Esophagus muscularis mucosa (tissue), 4 donors: ENCODE measurements at places on chromosomes 16 and 17.

GRCh38 chr17:17034026-17034425 is 8.2 kb upstream of the MPRIP start:
- no peak for DNase-seq

DNA sequence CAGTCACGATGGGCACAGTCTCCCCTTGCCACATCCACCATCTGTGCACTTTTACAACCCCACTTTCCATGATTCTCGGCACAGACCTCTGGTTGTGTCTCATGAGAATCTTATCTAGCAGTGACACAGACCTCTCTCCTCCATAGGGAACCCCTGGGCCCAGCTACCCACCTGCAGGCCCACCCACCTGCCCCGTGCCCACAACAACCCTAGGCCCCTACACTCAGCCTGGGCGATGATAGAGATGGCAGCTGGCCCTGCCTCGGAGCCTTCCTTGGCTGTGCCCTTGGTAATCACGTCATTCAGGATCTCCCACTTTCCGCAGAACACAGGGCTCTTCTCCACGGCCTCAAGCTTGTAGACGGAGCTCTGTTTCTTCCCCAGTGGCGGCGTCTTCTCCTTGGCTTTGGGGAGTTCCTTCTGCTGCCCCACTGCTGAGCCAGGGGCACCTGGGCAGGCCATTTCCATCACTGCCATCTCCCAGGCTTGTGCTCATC is 26.5 kb downstream of the MAP3K14 start:
- DNase-seq: no peak

- no peak for DNase-seq
Measured at GRCh38 chr16:5056352-5056751, 9.4 kb downstream of the C16orf89 start.

- no peak for DNase-seq
Measured at GRCh38 chr17:76887802-76888201, 19.6 kb downstream of the MGAT5B start.

GRCh38 chr17:59727817-59728533 is 20.5 kb downstream of the VMP1 start:
- no peak for DNase-seq

GRCh38 chr16:48158296-48158695 is 2.5 kb upstream of the ABCC12 start:
- DNase-seq: no peak
